ENCODE measurements at places on chromosomes 11 and 22. TPM values are rescaled to one million over a fixed set of nuclear protein-coding genes. Genes with fewer than 3 reads are reported as not detected.

- DNase-seq, result no peak
Measured at GRCh38 chr22:40258501-40258915, 80.8 kb downstream of the TNRC6B start.

DNA sequence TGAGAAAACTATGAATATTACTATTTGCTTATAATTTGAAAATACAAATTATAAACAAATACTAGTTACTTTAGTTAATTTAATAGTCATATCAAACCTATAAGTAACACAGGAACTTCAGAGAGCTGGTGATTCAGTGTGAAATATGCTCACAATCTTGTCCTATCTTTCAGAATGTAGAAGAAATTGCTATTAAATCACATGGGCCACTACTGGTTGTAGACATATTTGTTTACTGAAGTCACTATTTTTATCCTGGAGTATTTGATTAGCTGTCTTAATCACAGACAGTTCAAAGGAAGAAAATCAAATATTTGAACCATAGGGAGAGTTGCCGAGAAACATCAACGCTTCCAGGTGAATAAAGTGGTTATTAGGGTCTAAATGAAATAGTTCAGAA, 187.6 kb upstream of the ANO3 start:
- no peak for DNase-seq

- DNase-seq, result peak; percentile 44
Measured at GRCh38 chr11:8192016-8192895, 23.4 kb upstream of the RIC3 start.

DNA sequence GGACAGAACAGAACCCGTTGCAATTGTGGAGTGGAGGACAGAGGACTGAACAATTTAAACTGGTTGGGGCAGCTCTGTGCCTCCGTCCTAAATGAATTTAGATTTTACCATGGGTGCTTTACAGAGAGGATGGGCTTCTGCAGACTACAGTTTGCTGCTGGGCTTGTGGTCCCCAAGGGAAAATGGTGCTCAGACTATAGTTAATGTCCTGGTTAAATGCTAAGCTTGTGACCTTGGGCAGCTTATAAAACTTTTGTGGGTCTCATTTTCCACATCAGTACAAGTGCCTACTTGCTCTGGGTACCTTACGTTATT, 355.2 kb upstream of the NARS2 start:
- no peak for DNase-seq

DNA sequence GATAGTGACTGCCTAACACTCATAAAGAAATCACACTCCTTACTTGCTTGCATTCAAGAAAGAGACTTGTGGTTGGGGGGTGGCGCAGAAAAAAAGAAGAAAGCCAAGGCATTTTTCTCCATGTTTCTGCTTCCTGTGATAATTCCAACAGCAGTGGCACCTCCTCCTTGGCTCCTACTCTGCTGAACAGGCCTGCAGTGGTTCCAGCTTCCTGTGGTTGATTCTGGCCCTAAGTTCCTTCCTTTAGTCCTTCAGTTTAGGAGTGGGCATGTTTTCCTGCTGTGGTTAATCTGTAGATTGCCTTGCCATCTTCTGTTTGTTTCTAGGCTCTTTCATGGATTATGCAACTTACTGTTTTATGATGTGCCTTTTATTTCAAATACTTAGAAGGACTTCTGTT, 940.4 kb downstream of the DLG2 start:
- no peak for DNase-seq

Gene TRIM48
- not detected for total RNA-seq

Gene PAMR1
- 36.4 TPM for total RNA-seq

Gene APOC3
- total RNA-seq, result not detected

Gene BATF2
- 0.64 TPM for total RNA-seq

DNA sequence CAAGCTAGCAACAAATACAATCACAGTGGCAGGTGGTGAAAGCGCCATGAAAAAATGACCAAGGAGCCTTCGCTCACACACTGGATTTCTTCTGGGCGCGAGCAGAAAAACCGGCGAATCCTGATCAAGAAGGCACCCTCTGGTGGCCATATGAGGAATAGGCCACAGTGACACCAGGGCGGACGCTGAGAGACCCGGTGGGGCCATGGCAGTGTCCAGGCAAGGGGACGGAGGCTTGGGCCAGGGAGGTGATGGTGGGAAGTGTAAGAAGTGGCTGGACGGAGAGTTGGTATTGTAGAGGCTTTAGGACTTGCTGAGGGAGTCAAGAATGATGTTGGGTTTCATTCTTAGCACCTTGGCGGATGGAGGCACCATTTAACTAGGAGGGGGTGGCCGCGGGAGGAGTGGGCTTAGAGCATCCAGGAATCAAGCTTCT, 16.9 kb upstream of the RAC2 start:
- DNase-seq, result no peak

Gene ANKRD49
- total RNA-seq, result 23.6 TPM

Gene OOSP4A
- not detected for total RNA-seq

Gene CARD16
- 5.9 TPM for total RNA-seq

Data from breast epithelium (tissue), 4 donors.